ENCODE measurements at places on chromosomes 12 and 14. TPM values are rescaled to one million over a fixed set of nuclear protein-coding genes. Genes with fewer than 3 reads are reported as not detected.

- DNase-seq = no peak
Measured at GRCh38 chr14:37546621-37547447, 48.2 kb downstream of the FOXA1 start.

FAM90A1 gene
- 0.47 TPM for total RNA-seq

LRP1 gene
- total RNA-seq = 1.3 TPM

DNA sequence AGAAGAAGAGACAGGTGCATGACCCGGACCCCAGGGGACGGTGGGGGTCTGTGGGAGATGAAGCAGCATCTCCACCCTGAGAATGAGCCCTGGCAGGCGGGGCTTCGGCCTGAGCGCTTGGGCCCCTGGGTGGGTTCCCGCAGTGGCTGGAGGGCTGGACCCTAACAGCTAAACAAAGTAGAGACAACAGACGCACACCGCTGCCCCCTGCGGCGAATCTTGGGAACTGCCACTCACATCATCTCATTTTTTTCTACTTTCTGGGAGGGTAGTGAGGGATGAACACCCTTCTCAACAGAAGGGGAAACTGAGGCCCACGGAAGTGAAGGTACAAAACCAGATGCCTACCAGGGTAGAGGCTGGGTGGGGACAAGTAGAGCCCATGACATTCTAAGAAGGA is 104.7 kb downstream of the RFLNA start:
- DNase-seq = peak; percentile 34

DNA sequence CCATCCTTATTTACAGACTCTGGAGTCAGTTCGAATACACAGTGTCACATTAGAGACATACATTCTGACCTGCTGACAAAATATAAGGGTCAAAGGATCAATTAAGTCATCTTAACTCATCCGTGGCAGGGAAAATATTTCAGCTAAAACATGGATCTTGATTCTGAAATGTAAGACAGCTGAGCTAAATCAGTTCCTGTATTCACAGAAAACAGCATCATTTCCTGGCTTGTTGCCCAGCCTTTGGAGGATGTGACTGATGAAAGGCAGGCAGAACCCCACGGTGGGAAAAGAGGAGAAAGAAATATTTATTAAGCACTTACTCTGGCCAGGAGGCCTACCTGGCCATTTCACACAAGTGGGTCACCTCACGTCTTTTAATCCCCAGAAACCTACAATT is 101.9 kb downstream of the GAS2L3 start:
- no peak for DNase-seq

IRAK3 gene
- total RNA-seq = 0.66 TPM

- DNase-seq = no peak
Measured at GRCh38 chr14:68709007-68709406, 83.9 kb downstream of the ZFP36L1 start.

GRCh38 chr14:61621444-61621843 is 73.9 kb upstream of the HIF1A start:
- no peak for DNase-seq

FAM181A gene
- not detected for total RNA-seq

- no peak for DNase-seq
Measured at GRCh38 chr12:121314431-121314830, 17.9 kb upstream of the CAMKK2 start.

GRCh38 chr12:78799649-78800048 is 64.9 kb upstream of the SYT1 start:
- no peak for DNase-seq

DNA sequence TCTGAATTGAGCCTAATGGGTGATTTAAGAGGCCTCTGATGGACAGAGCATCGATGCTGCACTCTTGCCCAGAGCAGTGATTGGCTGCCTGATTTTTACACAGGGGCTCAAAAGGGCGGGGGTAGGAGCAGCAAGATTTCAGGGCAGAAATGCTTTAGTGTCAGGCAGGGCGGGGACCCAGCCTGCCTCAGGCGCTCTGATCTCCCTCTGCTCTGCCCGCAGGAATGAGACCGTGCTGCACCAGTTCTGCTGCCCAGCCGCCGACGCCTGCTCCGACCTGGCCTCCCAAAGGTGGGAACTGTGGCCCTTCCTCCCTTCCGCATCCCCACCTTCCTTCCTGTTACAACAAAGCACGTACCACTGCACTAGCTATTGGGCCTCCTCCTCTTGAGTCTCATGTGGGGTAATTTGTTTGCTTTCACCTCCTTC is 32.4 kb downstream of the IQSEC3 start:
- no peak for DNase-seq

MYH6 gene
- 0.60 TPM for total RNA-seq

- DNase-seq = no peak
Measured at GRCh38 chr12:33427071-33427470, 12.5 kb downstream of the SYT10 start.

- DNase-seq = peak; percentile 69
Measured at GRCh38 chr14:102694530-102695166, 82.6 kb upstream of the TRAF3 start.

CACNA1C gene
- 0.31 TPM for total RNA-seq

DNA sequence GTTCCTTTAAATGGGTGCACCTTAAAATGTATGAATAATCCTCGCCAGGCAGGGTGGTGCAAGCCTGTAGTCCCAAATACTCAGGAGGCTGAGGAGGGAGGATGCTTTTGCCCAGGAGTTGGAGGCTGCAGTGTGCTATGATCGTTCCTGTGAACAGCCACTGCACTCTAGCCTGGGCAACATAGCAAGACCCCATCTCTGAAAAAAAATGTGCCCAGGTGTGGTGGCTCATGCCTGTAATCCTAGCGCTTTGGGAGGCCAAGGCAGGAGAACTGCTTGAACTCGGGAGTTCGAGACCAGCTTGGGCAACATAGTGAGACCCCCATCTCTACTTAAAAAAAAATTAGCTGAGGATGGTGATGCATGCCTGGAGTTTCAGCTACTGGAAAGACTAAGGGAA is 39.6 kb downstream of the ACACB start:
- DNase-seq = no peak

KRR1 gene
- total RNA-seq = 149 TPM

ISCA2 gene
- 30.7 TPM for total RNA-seq

DNA sequence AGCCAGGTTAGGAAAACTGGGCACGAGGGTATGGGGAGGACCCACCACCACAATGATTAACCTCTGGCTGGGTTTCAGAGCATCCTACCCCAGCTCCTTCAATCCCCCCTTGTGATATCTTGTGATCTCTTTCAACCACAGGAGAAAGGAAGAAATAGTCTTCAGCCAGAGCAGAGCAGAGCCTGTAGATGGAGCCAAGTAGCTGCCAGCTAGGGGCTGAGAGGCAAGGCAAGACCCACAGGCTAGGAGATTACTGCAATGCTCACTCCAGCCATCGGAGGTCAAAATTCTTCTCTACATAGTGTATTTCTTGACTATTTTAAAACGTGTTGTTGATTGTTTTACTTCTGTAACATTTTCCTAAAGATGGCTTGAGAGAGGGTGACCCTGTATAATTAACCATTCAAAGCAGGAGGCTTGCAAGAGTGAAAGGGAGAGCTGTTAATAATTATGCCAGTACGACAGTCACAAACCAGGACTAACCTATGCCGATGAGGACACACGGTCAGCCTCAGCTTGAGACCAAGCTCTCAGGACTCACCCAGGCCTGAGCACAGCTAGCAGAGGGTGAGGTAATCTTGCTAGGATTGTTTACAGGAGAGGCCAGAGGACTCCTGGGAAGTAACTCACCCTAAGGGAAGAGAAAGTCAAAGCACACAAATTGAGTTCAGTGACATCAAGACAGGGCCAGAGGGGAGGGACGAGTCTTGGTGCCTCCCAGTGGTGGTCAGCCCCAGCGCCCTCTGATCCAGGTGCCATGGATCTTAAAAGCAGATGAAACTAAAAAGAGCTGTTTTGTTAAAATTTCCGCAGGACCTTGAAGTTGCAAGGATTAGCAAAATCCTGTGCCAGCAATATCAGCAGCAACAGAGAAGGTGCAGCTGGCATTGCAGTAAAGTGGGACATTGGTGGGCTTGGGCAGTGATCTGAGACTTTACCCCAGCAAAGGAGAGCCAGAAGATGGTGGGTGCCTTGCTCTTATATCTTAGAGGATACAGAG is 29.8 kb upstream of the CDKN3 start:
- no peak for DNase-seq

DNA sequence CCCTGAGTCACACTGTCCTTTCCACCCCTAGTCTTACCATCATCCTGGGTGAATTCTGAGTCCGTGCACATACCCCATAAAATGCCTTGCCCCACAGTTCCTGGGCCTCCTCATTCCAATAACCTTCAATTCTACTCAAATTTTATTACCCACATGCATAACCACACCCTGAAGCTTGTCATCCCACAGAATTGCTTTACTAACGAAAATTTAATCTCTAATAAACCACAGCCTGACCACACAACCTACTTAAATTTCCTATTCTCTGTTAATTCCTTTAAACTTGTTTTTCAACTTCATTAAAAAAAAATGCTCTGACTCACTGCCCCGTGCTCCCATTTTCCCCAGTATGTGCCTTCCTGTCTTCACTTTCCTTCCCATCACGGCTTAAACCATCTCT is 205.9 kb downstream of the PHLDA1 start:
- DNase-seq = no peak

ARHGEF25 gene
- 4.8 TPM for total RNA-seq

DNA sequence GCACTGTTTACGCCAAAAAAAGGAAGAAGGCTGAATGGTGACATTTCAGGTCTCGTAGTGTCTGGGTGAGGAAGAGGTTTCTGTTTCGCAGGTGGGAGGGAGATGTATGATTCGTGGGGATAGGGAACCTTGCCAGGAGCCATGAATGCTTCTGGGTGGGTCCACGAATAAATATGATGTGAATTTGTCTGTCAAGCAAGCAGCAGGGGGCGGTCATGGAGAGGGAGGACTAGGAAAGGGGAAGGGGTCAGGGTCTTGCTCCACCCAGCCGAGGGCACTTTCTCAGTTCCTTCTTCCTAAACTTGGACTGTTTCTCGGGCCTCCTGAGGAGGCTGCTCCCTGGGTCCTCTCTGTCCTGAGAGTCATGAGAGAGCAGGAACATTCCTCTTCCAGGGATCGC is 72.5 kb downstream of the LGMN start:
- no peak for DNase-seq

DNA sequence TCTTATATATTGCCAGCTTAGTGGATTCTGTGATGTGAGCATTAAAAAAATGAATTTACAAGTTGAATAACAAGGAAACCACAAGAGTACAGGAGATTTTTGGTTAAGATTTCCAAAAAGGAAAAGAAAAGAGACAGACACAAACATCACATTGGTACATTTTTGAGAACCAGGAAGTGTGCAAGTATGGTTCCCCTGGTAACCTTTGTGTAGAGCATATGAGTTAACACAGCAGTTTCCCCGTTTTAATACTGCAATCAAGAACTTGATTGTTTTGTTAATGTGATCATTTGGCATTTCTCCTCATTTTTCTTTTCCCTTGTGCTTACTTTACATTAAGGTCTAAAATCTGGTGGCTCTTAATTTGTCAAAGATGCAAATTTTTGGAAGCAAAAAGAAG is 490.4 kb upstream of the ATP2B1 start:
- DNase-seq = no peak

DNA sequence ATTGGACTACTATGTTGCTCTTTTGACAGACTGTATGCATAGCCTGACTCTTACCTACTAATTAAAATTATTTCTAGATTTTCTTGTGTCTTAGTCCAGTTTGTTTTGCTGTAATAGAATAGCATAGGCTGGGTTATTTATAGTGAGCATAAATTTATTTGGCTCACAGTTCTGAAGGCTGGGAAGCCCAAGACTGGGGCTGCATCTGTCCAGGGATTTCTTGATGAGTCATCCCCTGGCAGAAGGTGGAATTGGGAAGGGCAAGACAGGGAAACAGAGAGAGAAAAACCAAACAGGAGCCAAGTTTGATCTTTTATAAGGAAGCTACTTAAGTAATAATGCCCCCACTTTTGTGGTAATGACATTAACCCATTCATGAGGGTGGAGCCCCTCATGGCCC is 759.2 kb upstream of the LRFN5 start:
- no peak for DNase-seq

DNA sequence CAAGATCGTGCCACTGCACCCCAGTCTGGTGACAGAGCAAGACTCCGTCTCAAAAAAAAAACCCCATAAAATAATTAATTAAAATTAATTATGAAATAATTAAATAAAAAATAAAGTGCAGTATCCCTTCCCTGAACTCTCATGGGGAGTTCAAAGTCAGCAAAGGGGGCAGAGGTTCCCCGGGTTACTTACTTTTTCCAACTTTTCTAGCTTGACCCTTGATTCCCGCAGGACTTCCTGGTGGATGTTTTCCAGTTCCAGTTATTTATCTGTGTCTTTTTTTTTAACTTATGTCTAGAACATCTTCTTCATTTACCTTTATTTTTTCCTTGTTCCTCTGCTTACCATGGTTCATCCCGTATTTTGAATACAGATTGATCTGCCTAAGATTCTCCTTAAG is 197.4 kb downstream of the EPS8 start:
- no peak for DNase-seq

GPRC5A gene
- total RNA-seq = 0.30 TPM

SERPINA3 gene
- total RNA-seq = not detected

SIX4 gene
- total RNA-seq = 0.21 TPM

DNA sequence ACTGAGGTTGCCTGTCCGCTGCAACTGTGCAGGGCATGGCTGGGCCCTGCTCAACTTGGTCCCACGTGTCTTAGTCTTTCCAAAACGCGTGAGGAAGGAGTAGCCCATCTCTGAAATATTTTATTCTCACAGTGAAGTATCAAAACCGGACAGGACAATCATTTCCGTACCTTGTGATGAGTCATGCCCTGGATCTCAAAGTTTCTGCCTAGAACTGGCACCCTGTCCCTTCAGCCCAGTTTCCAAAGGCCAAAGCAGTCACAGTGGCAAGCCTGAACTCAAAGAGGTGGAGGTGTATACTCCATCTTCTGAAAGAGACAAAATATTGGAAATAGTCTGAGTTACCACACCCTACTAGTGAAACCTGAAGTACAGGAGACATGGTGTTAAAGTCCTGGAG is 28.5 kb upstream of the SRGAP1 start:
- DNase-seq = no peak

- no peak for DNase-seq
Measured at GRCh38 chr12:106739318-106739717, 35.2 kb upstream of the RIC8B start.

ZNF384 gene
- total RNA-seq = 77.1 TPM

DNA sequence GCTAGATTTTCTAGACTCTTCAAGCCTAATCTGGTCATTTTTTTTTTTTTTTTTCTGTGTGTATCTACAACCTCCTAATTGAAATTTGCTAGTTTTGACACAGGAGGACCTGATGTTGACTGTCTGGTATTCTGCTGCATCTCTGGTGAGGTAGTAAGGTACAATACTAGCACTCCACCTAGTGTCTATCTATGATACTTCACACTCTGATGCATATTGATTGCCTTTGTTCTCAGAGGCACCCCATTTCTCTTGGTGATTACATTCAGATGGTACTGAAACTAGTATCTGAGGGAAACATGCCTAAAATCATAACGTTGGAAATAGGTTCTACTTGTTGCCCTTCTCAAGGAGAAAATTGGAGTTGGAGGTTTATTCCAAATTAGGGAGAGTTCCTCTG is 930.5 kb upstream of the NOVA1 start:
- no peak for DNase-seq
